ENCODE measurements at places on chromosomes 4 and X.

GRCh38 chrX:5907207-5907606 is 321.5 kb downstream of the NLGN4X start:
- DNase-seq = no peak

- DNase-seq = no peak
Observed at GRCh38 chrX:1336331-1336943, at the start of gene IL3RA. TSS of gene IL3RA (plus strand) at chrX:1336785. CDS start at chrX:1341766, 4,981 bp downstream.

DNA sequence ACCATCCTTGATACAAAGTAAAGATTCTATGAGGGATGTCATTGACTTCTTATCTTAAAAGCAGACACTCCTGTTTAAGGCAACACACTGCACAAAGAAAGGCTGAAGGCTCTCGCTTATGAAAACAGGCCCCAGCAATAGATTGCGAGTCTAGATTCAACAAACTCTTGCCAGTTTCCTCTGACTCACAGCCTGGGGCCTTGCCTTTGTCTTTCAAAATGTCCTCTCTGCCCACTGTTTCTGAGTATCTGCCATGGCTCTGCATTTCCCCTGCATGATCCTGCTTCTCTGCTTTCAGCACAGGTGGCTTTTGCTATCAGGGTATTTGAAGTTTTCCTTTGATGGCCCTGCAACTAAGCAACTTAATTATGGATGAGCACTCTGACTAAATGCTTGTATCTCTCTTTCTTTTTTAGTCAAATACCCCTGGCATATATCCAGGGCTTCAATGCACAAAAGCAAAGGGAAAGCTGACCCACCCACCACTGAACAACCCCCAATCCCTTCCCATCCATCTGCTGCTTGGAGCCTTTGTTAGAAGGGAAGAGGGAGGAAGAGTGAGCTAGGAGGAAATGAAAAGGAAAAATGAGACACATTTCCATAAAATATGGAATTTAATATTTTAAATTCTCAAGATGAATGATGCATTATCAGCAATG is 32.2 kb downstream of the NDP start:
- DNase-seq = no peak

DNA sequence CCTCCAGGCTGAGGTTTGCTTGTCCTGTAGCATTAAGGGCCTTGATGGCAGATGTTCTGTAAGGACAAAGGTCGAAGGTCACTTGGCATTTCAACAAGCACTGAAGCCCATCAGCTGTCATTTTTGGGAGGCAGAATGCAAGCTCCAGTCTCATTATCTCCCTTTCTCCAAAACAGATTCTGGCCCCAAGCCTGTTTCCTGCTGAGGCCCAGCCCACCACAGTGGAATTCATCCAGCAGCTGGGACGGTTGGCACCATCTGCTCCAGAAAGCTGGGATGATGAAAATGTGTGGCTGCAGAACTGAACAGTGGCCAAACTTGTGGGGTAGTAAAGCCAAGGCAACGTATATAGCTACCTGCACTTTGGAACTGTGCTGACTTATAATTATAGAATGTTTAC is 17.7 kb upstream of the PPEF2 start:
- no peak for DNase-seq

DNA sequence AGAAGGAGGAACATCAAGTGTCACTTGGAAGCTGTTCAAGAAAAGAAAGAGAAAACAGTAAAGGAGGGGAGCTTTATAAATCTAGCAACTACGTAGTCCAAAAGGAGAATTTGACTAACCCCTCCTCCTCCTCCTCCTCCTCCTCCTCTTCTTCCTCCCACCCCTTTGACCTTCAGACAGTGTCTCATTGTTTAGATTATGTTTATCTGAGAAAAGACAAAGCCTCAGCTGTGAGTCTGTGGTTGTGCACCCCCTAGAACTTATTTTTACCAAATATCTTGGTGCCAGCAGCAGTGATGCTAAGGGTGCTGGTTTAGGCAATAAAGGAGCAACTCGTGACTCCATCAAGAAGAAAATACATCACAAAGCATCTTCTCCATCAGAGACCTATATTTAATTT is 68.9 kb upstream of the BMP2K start:
- DNase-seq = no peak
